ENCODE measurements at places on chromosomes 12 and 14. TPM values are rescaled to one million over a fixed set of nuclear protein-coding genes. Genes with fewer than 3 reads are reported as not detected.

Gene ZNF385A
- 10.5 TPM for total RNA-seq

Gene AACS
- 29.7 TPM for total RNA-seq

Gene SMOC1
- total RNA-seq = 5.9 TPM

Gene CDKL1
- total RNA-seq = 54.4 TPM

Gene LBHD2
- not detected for total RNA-seq

Gene PTCSC3
- not detected for total RNA-seq

Gene IGF1
- total RNA-seq = 14.0 TPM

Measured in skin of body (tissue), 3 donors.